ENCODE measurements at places on chromosomes 4 and X. TPM values are rescaled to one million over a fixed set of nuclear protein-coding genes. Genes with fewer than 3 reads are reported as not detected.
A peak's percentile ranks its signal among the peaks of the same experiment; 100 is the strongest.

The DUSP21 gene
- not detected for total RNA-seq

- no peak for DNase-seq
Measured at GRCh38 chr4:152246659-152247058, 289.2 kb downstream of the FBXW7 start.

The HSFX3 gene
- not detected for total RNA-seq

DNA sequence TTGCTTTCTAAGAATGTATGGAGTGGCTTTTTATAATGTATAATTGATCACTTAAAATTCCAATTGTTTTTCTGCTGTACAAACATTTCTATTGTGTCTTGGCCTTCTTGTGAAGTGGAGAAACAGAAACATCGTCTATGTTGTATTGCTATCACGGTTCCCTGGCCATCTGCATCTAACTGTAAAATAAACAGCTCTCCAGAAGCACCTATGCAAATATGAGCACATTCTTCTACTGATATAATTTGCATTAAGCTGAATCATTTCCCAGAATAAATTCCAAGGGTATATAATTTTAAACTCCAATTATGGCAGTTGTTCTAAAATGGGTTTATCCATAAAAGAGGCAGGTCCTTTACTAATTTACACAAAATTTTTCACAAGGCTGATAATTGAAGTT lies 261.6 kb upstream of the STS start:
- no peak for DNase-seq

The AADAT gene
- 12.7 TPM for total RNA-seq

The TCEAL7 gene
- 35.2 TPM for total RNA-seq

The CT45A9 gene
- not detected for total RNA-seq

The NAA11 gene
- not detected for total RNA-seq

- no peak for DNase-seq
Measured at GRCh38 chrX:16842684-16843083, 27.5 kb downstream of the RBBP7 start.

- no peak for DNase-seq
Measured at GRCh38 chrX:132876523-132877338, 81.7 kb downstream of the HS6ST2 start.

GRCh38 chr4:156971676-156972378 lies at the start of gene PDGFC:
Gene PDGFC, minus strand, starts transcription at chr4:156971799. Its CDS starts 896 bp downstream, at chr4:156970903.
- DNase-seq, result peak; percentile 91

DNA sequence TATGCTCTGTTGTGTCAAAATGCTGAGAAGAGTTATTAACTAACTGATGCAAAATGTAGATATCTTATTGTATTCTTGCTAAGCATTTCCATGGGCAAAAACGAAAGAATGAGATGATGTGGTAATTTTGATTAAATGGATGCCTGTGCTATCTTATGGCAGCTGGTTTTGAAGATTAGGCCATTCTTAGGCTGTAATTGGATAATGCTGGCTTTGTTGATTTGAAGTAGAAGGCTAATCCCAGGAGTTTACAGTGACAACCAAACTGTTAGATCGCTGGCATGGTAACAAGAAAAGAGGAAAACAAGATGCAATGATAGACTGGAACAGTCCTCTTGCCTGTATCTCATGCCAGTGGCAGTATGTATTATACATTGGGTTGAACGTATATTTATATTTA lies 74.1 kb upstream of the WDR44 start:
- no peak for DNase-seq

The GJB1 gene
- total RNA-seq, result not detected

DNA sequence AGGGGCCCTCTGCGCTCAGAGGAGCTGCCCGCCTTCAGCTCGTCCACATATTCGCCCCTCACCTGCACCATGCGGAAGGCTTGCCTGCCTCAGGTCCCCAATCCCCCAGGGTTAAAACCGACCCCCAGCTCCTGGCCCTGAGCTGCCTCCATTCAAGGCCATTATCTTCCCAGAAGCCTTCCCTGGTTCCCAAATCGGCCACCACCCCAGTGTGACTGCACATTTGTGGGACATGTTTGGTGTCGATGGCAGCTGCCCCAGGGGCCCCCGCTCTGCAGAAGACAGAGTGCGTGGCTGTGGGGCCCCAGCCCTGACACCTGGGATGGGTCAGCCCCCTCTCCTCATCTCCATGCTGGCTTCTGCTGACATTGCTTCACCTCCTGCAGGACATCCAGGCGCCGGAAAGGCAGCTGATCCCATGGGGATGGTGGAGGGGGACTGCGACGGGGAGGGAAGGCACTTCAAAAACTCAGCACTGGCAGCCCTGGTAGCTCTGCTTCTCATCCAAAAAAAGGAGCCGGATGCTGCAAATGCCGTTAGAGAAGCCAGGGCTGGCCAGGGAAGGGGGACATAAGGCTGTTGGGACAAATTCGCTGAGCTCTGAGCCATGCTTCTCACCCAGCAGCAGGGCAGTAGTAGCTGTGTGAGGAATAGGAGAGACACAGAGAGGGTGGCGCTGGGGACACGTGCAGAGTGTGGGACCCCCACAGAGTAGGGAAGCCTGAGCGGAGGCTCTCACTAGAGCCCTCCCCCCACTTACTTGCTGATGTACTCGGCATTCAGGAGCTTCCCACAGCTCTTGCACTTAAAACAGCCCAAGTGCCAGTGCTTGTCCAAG lies 78.5 kb downstream of the ABLIM2 start:
- no peak for DNase-seq

GRCh38 chrX:150282953-150283352 lies 80.2 kb upstream of the MAMLD1 start:
- no peak for DNase-seq

DNA sequence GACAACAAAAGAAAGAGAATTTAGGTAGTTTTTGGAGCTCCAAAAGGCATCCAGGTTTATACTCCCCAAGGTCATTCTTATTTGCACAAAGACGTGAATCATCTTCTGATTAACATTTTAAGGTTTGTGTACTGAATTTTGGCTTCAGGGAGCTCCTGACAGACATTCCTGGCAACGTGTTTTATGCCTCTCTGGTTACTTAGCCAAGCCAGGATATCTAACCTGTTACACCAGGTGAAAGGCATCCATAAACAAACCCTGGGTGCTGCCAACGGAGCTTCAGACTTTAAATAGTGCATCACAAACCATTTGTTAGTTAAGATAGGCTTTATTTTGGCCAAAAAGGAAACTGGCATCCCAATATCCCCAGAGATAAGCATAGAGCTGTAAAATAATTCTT lies 997.3 kb downstream of the ARAP2 start:
- DNase-seq, result no peak

- no peak for DNase-seq
Measured at GRCh38 chrX:2735270-2735669, 16.6 kb upstream of the XG start.

The NALF2 gene
- not detected for total RNA-seq

The FGF13 gene
- 12.2 TPM for total RNA-seq

GRCh38 chrX:131571348-131571747 lies 27.5 kb downstream of the OR13H1 start:
- no peak for DNase-seq

DNA sequence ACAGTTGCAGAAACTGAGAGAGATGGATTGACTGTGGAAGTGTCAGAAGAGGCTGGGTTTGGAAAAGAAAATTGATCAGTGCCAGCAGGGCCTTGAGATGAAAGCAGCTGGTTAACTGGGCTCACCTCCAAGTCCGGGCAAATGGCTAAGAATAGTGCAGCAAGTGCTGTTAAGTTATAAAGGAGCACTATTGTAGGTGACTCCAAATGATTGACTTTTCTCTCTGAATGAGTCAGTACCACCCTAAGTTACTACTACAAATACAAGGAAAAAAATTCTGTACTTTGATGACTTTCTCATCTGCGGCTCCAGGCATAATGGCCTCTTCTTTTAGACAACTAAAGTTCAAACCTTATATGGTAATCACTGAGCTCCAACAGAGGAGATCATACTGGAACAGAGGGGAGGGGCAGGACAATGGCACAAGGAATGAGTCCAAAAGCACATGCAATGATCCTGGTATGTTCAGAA lies 733.4 kb upstream of the INTU start:
- no peak for DNase-seq

DNA sequence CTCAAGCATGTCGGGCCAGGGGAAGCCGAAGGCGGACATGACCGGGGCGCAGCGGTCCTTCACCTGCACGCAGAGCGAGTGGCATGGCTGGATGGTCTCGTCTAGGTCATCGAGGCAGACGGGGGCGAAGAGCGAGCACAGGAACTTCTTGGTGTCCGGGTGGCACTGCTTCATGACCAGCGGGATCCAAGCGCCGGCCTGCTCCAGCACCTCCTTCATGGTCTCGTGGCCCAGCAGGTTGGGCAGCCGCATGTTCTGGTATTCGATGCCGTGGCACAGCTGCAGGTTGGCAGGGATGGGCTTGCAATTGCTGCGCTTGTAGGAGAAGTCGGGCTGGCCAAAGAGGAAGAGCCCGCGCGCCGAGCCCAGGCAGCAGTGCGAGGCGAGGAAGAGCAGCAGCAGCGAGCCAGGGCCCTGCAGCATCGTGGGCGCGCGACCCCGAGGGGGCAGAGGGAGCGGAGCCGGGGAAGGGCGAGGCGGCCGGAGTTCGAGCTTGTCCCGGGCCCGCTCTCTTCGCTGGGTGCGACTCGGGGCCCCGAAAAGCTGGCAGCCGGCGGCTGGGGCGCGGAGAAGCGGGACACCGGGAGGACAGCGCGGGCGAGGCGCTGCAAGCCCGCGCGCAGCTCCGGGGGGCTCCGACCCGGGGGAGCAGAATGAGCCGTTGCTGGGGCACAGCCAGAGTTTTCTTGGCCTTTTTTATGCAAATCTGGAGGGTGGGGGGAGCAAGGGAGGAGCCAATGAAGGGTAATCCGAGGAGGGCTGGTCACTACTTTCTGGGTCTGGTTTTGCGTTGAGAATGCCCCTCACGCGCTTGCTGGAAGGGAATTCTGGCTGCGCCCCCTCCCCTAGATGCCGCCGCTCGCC lies at the start of gene SFRP2:
Gene SFRP2, minus strand, starts transcription at position 671 of the 864 bp plus-strand sequence. Its CDS starts 248 bp downstream, at position 423.
- DNase-seq, result peak; percentile 70

The NPY2R gene
- total RNA-seq, result 0.33 TPM

DNA sequence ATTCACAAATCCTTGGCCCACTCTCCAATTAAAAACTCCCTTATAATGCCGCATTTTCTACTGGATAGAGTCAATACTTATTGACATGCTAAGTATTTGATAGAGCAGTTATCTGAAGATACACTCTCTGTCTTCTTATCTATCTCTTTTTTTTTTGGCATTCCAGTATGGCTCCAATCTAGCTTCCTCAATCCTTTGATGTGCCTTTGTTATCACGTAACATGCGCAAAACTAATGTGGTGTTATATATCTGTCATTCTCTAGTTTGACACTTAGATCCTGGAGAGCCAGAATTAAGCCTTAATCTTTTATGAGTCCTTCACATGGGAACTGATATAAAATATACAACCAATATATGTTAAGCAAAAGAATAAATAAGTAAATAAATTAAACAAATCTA lies 54.7 kb downstream of the VSIG4 start:
- DNase-seq, result no peak

The BEX4 gene
- 66.7 TPM for total RNA-seq

The MTMR8 gene
- total RNA-seq, result 1.4 TPM

- DNase-seq, result no peak
Measured at GRCh38 chr4:117481742-117482141, 396.4 kb upstream of the TRAM1L1 start.

The LIMCH1 gene
- 14.5 TPM for total RNA-seq

DNA sequence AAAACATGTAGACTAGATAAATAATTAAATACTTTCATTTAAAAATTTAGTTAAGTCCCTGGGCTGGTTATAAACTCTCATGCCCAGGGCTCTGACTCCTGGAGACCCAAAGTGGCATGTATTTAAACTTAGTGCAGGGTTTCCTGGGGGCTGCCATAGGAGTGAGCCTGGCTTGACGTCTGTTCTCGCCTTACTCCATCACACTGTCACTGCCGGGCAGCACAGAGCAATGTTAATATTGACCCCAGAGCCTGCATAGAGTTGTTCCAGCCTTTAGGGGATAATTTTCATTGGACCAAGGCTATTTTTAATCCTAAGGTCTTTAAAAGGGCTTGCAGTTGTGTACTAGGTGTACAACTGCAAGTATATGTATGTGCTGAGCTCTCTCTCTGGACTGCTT lies 31.2 kb downstream of the KIAA0232 start:
- DNase-seq, result no peak

The TLR10 gene
- not detected for total RNA-seq

DNA sequence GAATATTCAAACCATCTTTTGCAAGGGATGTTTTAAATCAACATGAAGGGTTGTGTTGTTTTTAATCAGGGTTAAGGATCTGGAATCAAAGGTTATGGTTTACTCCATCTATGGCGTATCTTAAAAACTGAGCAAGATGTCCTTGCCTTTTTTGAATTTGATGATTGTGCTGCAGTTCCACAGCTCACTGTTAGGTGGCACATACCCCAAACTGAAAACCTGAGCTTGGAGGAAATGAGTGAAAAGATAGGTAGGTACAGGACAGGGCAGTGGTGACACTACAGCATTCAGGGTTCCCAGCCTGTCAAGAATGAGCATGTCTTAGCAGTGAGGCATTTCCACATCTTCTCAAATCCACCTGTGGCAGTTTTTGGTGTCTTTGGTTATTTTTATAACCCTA lies 13.1 kb upstream of the EOLA1 start:
- DNase-seq, result no peak

DNA sequence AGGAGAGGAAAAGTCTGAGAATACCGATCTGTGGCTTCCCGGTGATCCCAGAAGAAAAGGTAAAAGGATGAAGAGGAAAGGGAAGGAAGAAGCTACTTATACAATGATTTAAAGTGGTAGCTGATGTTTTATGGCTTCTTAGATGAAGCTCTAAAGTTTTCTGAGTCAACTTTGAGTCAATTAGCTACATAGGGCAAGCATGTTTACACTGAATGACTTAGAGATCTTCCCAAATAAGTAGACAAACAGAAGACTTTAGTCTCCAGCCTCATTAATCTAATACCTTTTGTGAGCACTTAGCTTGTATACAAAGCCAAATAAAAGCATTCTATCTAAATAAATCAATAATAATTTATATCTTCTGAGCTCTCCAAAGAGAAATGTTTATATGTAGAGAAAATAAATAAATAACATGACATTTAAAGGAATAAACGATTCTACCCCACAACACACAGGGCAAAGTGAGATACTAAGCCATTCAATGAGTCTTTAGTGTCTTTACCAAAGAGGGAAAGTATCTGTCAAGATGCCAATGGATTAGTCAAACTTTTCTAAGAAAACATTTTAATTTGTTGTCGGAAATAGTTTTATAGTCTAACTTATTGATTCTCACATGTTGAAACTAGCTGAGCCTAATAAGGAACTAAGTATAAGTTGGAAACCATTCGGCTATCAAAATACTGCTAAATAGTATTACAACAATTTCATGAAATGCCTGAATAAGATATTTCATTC lies 46.0 kb upstream of the TMEM184C start:
- DNase-seq, result no peak

The TXK gene
- 0.71 TPM for total RNA-seq

The P2RY4 gene
- total RNA-seq, result not detected

- no peak for DNase-seq
Measured at GRCh38 chr4:122614621-122615020, 6.2 kb downstream of the IL21 start.

All from sigmoid colon (tissue), 7 donors.